Stimulated activated CD4-positive, alpha-beta T cell treated with anti-CD3 and anti-CD28 coated beads, Interleukin-1b, Interleukin-23, amount 100 ng/mL, for 48 hours (primary cell): ENCODE measurements at places on chromosomes 11 and 22.

GRCh38 chr22:40241200-40241763, 63.6 kb downstream of the TNRC6B start:
- DNase-seq = peak; percentile 22

- DNase-seq = no peak
These were observed 56.7 kb upstream of the PPP6R3 start for GRCh38 chr11:68403831-68404230.

DNA sequence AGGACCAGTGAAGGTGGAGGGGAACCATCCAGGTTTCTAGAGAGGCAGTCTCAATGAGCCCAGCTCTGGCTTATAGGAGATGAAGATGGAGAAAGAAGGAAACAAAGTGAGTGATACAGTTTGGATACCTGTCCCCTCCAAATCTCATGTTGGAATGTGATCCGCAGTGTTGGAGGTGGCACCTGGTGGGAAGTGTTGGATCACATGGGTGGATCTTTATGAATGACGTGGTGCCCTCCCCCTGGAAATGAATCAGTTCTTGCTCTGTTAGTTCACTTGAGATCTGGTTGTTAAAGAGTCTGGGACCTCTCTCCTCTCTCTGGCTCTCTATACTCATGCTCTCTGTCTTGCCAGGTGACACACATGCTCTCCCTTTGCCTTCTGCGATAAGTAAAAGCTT, 393.1 kb upstream of the NARS2 start:
- DNase-seq = no peak

- no peak for DNase-seq
These were observed 37.3 kb downstream of the DIXDC1 start for GRCh38 chr11:111974446-111974845.

DNA sequence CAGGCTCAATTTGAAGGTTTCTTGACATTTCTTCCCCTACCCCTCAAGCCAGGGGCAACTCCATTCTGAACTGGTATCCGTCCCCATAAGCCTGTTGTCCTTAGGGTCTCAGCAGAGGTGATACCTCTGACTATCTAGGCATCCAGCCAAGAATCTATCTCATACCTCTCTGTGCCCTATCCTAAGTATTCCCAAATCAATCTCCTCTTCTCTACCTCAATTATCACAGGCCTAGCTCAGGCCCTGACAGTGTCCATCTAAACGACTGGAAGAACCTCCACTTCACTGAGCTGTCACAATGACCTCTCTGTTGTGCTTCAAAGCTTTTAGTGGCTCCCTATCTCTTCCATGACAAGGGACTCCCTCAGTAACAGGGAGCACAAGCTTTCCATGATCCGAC, 26.9 kb downstream of the HIRA start:
- DNase-seq = no peak

DNA sequence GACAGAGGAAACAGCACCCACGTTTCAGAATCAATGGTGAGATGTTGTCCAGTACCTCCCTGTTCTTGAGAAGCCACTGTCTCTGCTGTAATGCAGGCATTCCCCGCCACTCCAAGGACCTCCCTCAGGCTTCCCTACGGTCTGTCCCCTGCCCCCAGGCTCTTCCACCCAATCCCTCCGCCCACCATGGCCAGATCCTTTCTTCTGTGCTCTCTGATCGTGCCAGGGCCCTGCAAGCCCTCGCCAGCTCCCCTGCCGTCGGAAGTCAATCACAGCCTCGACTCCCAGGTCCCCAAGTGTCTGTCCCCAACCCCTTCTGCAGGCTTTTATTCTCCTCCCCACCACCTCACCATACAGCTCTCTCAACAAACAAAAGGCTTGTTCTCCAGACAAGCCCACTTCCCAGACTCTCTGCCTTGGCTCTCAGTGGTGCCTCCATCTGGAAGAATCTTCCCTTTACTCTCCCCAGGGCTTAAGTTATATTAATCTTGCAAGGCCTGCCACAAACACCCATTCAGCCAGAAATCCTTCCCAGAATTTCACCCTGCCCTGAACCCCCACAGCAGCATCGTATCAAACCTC, 13.7 kb downstream of the SCN4B start:
- DNase-seq = no peak

- DNase-seq = no peak
These were observed 1352.8 kb downstream of the BRD1 start for GRCh38 chr22:48474881-48475280.

GRCh38 chr11:73182824-73183321, 35.2 kb upstream of the P2RY2 start:
- no peak for DNase-seq
